ENCODE measurements at places on chromosomes 12 and 14. TPM values are rescaled to one million over a fixed set of nuclear protein-coding genes. Genes with fewer than 3 reads are reported as not detected.

- H3K36me3 ChIP-seq = no peaks in the 10 kb centered on the region
- DNase-seq = no peak
- no peaks in the 10 kb centered on the region for H3K27me3 ChIP-seq
- peaks cover 17% of the 10 kb centered on the region for H3K4me1 ChIP-seq
These were observed 74.2 kb downstream of the PAPOLA start for GRCh38 chr14:96576359-96576758.

RPGRIP1 gene
- not detected for total RNA-seq

GRCh38 chr14:100577986-100578431, 9.2 kb downstream of the BEGAIN start:
- peak; percentile 47 for DNase-seq
- H3K27me3 ChIP-seq = peaks cover 11% of the 10 kb centered on the region
- H3K27ac ChIP-seq = no peak overlapping the region
- H3K36me3 ChIP-seq = no peaks in the 10 kb centered on the region
- no peak overlapping the region for H3K4me3 ChIP-seq

DNA sequence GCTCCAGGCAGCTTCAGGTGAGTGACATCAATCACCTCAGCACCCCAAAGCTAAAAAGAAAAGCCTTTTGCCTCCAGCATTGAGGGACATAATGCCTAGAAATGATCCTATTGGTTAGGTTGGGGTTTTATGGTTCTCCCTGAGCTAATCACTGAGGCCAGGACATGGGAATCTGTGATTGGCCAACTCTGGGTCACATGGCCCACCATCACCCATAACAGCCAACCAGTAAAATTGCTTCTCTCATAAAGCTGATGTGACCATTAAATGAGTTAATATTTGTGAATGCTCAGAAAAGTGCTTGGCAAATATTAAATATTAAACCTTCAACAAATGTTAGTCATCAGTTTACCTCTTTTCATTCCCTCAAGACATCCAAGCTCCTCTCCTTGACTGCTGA, 60.2 kb downstream of the TBX3 start:
- peaks cover 3% of the 10 kb centered on the region for H3K27me3 ChIP-seq
- H3K4me1 ChIP-seq = no peaks in the 10 kb centered on the region
- no peak overlapping the region for H3K27ac ChIP-seq
- no peaks in the 10 kb centered on the region for H3K36me3 ChIP-seq
- H3K4me3 ChIP-seq = no peak overlapping the region

GLT8D2 gene
- 1.1 TPM for total RNA-seq

DDHD1 gene
- total RNA-seq = 18.0 TPM

KCNC2 gene
- total RNA-seq = 0.21 TPM

TRHDE gene
- total RNA-seq = 0.89 TPM

GRCh38 chr14:71964716-71965115, 32.5 kb downstream of the RGS6 start:
- H3K27me3 ChIP-seq = no peaks in the 10 kb centered on the region
- H3K4me3 ChIP-seq = no peak overlapping the region
- H3K4me1 ChIP-seq = no peaks in the 10 kb centered on the region
- DNase-seq = no peak
- H3K36me3 ChIP-seq = no peaks in the 10 kb centered on the region

LRRC10 gene
- not detected for total RNA-seq

FGF23 gene
- not detected for total RNA-seq

- H3K4me3 ChIP-seq = peak overlapping the region; percentile 8
- DNase-seq = no peak
- H3K36me3 ChIP-seq = no peaks in the 10 kb centered on the region
- H3K27me3 ChIP-seq = no peaks in the 10 kb centered on the region
These were observed 163.7 kb downstream of the MYRFL start for GRCh38 chr12:69988481-69989321.

TCL1B gene
- total RNA-seq = not detected

GRCh38 chr12:65015850-65016249, 105.3 kb downstream of the WIF1 start:
- H3K36me3 ChIP-seq = no peaks in the 10 kb centered on the region
- H3K4me1 ChIP-seq = no peaks in the 10 kb centered on the region
- H3K4me3 ChIP-seq = no peak overlapping the region
- no peak for DNase-seq

- no peak for DNase-seq
- no peak overlapping the region for H3K27ac ChIP-seq
- no peak overlapping the region for H3K4me3 ChIP-seq
- peaks cover 44% of the 10 kb centered on the region for H3K27me3 ChIP-seq
- H3K36me3 ChIP-seq = no peaks in the 10 kb centered on the region
- H3K4me1 ChIP-seq = no peaks in the 10 kb centered on the region
These were observed 12.9 kb upstream of the ASPG start for GRCh38 chr14:104072586-104072985.

- no peak overlapping the region for H3K4me3 ChIP-seq
- no peak for DNase-seq
- H3K4me1 ChIP-seq = peaks cover 32% of the 10 kb centered on the region
- H3K27ac ChIP-seq = no peak overlapping the region
- no peaks in the 10 kb centered on the region for H3K36me3 ChIP-seq
These were observed 68.1 kb downstream of the TTC9 start for GRCh38 chr14:70709726-70710382.

PROX2 gene
- not detected for total RNA-seq

KRT74 gene
- total RNA-seq = 2.0 TPM

DNA sequence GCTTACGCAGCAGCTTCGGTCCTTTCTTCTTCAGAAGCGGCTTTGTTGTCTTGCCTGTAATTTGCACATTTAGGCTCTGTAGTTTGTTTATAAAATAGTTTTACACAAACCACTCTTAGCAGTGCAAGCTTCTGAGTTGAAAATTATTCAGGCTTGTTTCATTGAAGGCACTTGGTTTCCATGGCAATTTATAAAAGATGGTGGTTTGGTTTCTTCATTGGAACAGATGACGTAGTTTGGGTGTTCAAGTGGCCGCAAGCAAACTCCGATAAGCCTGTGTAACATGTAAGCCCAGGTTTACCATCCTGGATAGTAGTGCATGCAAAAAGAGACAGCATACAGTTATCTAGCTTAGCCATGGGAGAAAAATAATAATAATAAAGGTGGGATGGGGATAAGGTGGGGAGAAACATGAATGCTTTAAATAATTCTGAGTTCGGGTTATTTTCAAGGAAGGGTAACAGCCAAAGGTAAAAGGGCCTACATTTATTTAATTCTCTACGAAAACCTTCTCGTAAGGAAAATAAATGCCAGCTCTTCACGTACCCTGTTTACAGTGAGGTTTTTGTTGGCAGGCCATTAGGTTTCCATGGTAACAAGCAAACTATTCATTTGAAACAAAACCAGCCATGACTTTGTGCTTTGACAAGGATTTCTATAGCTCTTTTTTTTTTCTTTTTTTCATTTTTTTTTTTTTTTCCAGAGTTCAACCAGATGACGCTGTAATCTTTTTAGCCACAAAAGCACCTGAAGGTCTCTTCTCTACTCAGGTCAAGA, 189.6 kb upstream of the RPL10L start:
- no peak overlapping the region for H3K4me3 ChIP-seq
- DNase-seq = no peak
- H3K27ac ChIP-seq = no peak overlapping the region
- no peaks in the 10 kb centered on the region for H3K4me1 ChIP-seq

DNA sequence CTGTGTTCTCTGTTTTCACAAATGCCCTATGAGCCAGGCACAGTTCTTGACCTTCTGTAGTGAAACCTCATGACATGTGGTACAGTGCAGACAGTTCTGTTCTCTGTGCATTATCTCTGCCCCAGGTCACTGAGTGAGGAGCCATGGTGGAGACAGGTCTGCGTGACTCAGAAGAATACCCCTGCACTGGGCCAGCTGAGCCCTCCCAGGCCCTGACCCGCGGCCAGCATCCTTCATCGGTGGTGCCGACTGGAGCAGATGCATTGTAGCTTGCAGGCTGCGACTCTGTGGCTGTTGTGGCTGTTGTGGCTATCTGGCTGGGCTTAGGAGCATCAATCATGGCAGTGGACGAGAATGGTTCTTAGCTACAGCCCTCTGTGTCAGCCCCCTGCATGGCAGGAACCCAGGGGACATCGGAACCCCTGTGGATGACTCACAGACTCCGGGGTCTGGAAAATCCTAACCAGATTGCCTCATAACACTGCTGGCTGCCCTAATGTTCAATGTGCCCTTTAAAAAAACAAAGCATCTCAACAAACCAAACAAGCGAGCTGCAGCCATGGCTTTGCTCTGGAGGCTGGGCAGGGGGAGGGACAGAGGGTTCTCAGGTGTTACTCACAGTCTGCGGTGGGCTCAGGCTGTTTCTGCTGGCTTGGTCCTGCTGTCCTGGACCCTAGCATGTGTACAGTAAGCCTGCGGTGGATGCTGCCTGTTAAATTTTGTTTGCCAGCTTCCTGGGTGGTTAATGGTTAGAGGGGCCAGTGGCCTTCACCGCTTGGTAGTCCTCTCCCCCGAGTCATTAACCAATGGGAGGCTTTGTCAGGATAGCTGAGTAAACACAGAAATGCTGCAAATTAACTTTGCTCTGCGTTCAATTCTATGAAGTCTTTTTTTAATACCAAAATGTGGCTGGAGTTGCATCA, at the start of gene SERPINA6:
Gene SERPINA6, minus strand, starts transcription at position 689 of the 923 bp plus-strand sequence. CDS start 8,688 bp downstream, outside the sequence.
- H3K4me3 ChIP-seq = no peak within 1 kb of the TSS
- H3K27ac ChIP-seq = peak within 1 kb of the TSS; percentile 23
- H3K4me1 ChIP-seq = peaks cover 6% of the 10 kb centered on the region
- no peaks in the 10 kb centered on the region for H3K36me3 ChIP-seq
- DNase-seq = no peak
- H3K27me3 ChIP-seq = no peaks in the 10 kb centered on the region

GLIPR1L2 gene
- total RNA-seq = 2.0 TPM

SCYL2 gene
- total RNA-seq = 50.0 TPM

GMPR2 gene
- total RNA-seq = 46.9 TPM

GRCh38 chr12:14920475-14921126, 17.7 kb downstream of the ERP27 start:
- no peaks in the 10 kb centered on the region for H3K4me1 ChIP-seq
- H3K27me3 ChIP-seq = no peaks in the 10 kb centered on the region
- no peak overlapping the region for H3K27ac ChIP-seq
- no peaks in the 10 kb centered on the region for H3K36me3 ChIP-seq
- DNase-seq = no peak
- H3K4me3 ChIP-seq = no peak overlapping the region

GRCh38 chr12:124302241-124302806, 7.4 kb downstream of the RFLNA start:
- no peak for DNase-seq
- H3K27me3 ChIP-seq = peaks cover 13% of the 10 kb centered on the region
- H3K36me3 ChIP-seq = no peaks in the 10 kb centered on the region
- H3K27ac ChIP-seq = no peak overlapping the region
- H3K4me1 ChIP-seq = no peaks in the 10 kb centered on the region

- H3K27me3 ChIP-seq = no peaks in the 10 kb centered on the region
- DNase-seq = no peak
- no peak overlapping the region for H3K27ac ChIP-seq
- no peaks in the 10 kb centered on the region for H3K4me1 ChIP-seq
- H3K4me3 ChIP-seq = no peak overlapping the region
- H3K36me3 ChIP-seq = no peaks in the 10 kb centered on the region
These were observed 210.4 kb downstream of the EXOC5 start for GRCh38 chr14:57058319-57058718.

- H3K27me3 ChIP-seq = no peaks in the 10 kb centered on the region
- H3K4me3 ChIP-seq = no peak overlapping the region
- peaks cover 3% of the 10 kb centered on the region for H3K4me1 ChIP-seq
- no peak overlapping the region for H3K27ac ChIP-seq
These were observed 17.0 kb downstream of the RIC8B start for GRCh38 chr12:106791531-106791930.

- no peak overlapping the region for H3K27ac ChIP-seq
- no peaks in the 10 kb centered on the region for H3K36me3 ChIP-seq
- H3K4me3 ChIP-seq = no peak overlapping the region
- no peak for DNase-seq
These were observed 21.5 kb upstream of the IFNG start for GRCh38 chr12:68180792-68181744.

GRCh38 chr12:107322063-107322462, 228.7 kb upstream of the CRY1 start:
- no peaks in the 10 kb centered on the region for H3K36me3 ChIP-seq
- peaks cover 41% of the 10 kb centered on the region for H3K4me1 ChIP-seq
- H3K27ac ChIP-seq = no peak overlapping the region
- DNase-seq = no peak
- H3K27me3 ChIP-seq = peaks cover 42% of the 10 kb centered on the region

DNA sequence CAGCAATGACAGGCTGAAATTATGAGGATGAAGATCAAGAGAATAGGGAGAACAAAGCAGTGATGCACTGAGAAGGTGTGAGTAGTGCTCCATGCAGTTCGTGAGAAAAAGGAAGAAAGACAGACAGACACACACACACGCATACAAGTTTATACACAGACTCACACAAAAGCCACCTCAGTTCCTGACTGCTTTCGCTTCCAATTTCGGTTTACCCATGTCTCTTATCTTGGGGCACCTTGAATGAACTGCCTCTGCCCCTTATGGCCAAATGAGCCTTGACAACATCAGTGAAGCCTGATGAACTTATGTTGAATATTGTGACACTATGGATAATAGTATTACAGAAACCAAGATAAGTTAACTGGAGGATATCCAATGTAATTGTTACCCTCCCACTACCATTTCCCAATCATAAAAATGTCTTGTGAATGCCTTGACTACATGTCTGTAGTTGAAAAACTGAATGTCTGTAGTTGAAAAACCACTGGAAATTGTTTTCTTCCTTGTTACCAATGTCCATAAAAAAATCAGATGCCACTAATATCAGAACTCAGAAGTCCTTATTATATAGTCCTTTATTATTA, 380.4 kb upstream of the DDHD1 start:
- H3K36me3 ChIP-seq = no peaks in the 10 kb centered on the region
- no peak overlapping the region for H3K4me3 ChIP-seq
- peaks cover 10% of the 10 kb centered on the region for H3K4me1 ChIP-seq

DNA sequence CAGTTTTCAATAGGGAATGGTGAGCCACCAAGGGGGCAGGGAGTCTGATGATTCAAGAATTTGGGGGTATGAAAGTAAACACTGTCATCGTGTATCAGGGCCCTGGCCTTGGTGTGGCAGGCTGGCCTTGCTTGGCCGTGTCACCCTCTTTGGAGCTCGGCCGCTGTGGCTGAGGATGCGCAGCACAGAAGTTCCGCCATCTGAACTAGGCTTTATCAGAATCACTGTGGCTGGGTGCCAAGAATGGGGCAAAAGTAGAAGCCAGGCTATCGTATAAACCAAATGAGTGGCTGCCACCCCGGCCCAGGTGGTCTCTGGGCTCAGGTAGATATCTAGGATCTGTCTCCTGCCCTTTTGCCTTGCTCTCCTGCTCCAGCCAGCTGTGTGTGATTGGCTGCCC, 137.4 kb downstream of the PAPOLA start:
- no peak for DNase-seq
- no peaks in the 10 kb centered on the region for H3K27me3 ChIP-seq
- H3K27ac ChIP-seq = no peak overlapping the region
- no peaks in the 10 kb centered on the region for H3K36me3 ChIP-seq
- H3K4me3 ChIP-seq = no peak overlapping the region

- no peak for DNase-seq
- H3K4me1 ChIP-seq = no peaks in the 10 kb centered on the region
- H3K36me3 ChIP-seq = no peaks in the 10 kb centered on the region
- no peak overlapping the region for H3K27ac ChIP-seq
- no peaks in the 10 kb centered on the region for H3K27me3 ChIP-seq
These were observed 1395.1 kb downstream of the LRFN5 start for GRCh38 chr14:43001731-43002130.

- H3K27me3 ChIP-seq = no peaks in the 10 kb centered on the region
- H3K4me1 ChIP-seq = peaks cover 76% of the 10 kb centered on the region
- H3K4me3 ChIP-seq = no peak overlapping the region
- no peak for DNase-seq
- H3K27ac ChIP-seq = peak overlapping the region; percentile 58
- peaks cover 87% of the 10 kb centered on the region for H3K36me3 ChIP-seq
These were observed 12.1 kb upstream of the PNMA1 start for GRCh38 chr14:73726025-73726961.

OSGEP gene
- 91.0 TPM for total RNA-seq

Data from suprapubic skin (tissue), 4 donors.